NCI-H446 treated with DMSO at 0.1 percent for 48 hours (cell line): ENCODE measurements at places on chromosomes 12 and 14.

DNA sequence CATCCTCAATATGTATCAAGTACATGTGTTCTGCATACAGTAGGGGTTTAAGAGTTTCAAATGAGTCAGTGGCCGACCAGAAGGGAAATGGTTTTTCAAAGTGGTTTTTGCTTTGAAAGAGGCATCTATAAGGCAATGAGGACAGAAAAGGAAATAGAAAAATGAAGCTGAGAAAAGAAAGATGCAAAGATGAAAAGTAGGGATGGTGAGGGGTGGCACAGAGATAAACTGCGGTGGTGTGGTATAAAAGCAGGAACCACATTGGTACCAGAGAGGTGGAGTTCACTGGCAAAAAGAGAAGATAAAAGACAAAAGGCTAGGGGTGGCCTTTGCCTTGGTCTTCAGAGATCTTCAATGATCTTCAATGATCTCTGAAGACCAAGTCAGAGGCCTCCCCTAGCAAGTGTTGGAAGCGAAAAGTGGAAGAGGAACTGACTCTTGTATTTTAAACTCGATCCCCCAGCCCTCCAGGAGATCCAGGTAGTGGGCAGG, 144.0 kb upstream of the KRR1 start:
- DNase-seq, result no peak

- DNase-seq, result no peak
Observed at GRCh38 chr14:92551044-92551841, 37.7 kb downstream of the RIN3 start.

DNA sequence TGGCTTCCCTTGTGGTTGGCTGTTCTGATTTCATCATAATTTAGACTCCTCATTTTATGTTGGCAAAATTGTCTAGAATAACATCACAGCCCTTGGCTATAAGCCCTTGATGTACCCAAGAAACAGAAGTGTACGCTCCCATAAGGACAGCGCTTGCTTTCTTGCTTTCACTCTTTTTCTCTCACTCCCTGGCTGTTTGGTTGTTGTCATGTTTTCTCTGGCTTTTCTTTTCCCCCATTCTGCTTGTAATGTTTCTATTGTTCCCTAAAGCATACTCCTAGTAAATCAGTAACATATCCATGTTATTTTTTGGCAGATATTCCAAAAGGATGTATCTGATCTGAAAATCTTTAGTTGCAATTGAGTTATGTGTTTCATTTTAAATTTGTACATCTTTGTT, 530.5 kb downstream of the NOVA1 start:
- DNase-seq, result no peak

DNA sequence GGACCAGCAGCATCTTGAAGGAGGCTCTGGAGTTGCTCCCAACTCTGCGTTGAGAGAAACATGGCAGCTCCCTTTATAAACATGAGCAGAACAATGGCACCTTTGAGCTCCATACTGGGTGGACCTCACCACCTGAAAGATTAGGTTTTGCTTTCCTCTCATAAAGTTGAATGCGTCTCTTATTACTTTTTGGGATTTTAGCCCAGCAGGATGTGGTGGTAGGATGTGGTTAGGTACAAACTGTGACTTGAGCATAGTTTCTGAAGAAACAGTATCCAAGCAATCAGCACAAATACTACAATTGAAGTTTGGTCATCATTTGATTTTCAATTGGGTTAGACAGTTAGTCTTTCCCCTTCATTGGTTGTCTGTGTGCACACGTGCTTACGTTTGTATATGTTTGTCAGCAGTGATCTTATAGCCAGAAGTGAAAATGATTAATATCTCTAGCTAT, at the start of gene PRR4:
TSS of gene PRR4 (minus strand) at position 51 of the 454 bp plus-strand sequence. CDS start at position 13, 38 bp downstream.
- no peak for DNase-seq

GRCh38 chr12:15982071-15982470, 70.9 kb downstream of the DERA start:
- no peak for DNase-seq

DNA sequence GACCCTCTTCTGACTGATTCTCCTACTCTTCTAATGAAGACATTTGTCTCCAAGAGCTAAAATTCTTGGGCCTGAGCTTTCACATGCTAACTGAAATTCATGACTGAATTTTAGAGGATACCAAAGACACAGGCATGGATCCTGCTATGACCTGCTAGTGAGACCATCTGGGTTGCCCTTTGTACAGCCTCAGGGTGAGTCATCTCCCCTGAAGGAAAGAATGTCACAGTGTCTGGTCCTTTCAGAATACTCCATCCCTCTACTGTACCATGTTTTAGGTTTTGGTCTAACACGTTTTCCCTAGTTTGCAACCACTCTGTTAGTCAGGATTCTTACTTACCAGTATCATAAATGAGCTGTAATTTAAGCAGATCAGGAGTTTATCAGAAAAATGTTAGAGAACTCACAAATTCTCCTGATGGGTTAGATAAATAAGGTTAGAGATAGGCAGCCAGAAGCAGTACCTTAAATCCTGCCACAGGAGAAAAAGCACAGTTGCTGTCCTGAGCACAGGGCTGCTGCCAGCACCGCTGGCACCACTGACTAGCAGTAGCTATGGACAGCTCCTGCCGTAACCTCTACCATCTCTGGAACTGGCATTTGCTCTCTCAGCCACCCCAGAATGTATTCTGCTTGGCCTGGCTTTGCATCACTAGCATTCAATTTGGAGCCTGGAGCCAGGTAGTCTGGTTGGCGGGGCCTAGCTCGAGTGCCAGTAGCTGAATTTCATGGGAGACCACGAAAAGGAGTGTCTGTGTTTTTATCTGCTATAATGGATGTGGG, 127.6 kb downstream of the ANO6 start:
- DNase-seq, result no peak

DNA sequence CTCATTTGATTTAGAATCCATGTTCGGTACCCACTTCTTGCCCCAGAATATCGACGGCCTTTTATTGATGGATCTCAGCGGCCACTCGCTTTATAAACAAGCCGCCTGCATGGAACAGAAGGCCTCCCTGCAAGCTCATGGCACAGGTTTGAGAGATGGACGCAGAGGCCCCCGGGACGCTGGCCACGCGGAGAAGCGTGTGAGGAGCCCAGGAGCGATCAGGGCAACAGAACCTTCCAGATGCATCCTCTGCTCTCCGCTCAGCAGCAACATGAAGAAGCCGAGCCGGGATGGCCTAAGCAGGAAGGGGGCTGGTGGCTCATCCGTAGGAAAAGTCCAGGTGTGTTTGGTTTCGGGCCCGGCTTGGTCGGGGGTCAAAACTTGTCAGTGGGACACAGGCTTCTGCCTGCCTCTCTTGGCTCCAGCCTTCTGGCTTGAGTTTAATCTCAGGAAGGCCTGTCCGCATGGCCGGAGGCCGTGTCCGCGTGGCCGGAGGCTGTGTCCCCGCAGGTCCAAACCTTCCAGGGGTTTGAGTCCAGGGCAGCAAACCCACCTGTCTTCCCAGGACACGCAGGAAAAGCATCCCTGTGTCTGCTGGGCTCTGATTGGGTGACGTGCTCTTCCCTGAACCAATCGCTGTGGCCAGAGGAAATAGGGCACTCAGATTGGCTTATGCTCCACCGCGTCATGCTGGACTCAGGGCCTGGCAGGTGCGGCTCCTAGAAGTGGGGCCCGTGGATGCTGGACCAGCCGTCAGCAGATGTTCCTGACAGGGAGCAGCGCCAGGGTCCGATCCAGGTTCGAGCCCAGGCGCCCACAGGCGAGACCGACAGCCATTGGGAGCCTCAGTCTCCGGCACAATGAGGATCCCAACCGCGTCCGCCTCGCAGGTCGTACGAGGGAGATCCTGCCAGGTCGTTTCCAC, 65.0 kb downstream of the GALNT9 start:
- DNase-seq, result no peak

GRCh38 chr12:41485203-41485602, 297.1 kb downstream of the PDZRN4 start:
- DNase-seq, result no peak

GRCh38 chr14:80629606-80630005, 311.9 kb downstream of the CEP128 start:
- DNase-seq, result no peak

DNA sequence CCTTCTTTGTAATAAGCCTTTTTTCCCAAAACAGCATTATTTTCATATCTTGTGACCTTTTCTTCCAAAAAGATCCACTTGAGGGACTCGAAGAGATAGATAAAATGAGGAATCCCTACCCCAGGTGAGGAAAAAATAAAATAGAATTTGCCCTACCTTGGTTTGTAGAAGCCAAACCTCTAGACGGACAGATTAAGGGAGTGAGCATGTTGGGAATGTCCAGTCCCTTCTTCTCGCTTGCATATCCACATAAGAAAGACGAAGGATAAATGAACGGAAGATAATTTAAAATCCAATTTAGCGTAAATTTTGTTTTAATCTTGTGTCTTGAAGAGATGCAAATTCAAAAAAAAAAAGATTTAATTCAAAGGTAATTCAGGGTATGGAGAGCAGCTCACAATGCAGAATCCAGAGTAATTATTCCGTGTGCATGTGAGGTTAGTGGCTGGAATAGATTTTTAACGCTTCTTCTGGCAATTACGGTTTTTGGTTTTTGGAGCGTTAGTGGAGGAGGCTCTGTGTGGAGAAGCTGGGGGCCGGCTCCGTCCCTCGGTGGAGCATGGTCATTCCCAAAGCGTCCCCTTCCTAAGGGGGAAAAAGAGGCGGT, 1.5 kb downstream of the GRIN2B start:
- DNase-seq, result no peak

DNA sequence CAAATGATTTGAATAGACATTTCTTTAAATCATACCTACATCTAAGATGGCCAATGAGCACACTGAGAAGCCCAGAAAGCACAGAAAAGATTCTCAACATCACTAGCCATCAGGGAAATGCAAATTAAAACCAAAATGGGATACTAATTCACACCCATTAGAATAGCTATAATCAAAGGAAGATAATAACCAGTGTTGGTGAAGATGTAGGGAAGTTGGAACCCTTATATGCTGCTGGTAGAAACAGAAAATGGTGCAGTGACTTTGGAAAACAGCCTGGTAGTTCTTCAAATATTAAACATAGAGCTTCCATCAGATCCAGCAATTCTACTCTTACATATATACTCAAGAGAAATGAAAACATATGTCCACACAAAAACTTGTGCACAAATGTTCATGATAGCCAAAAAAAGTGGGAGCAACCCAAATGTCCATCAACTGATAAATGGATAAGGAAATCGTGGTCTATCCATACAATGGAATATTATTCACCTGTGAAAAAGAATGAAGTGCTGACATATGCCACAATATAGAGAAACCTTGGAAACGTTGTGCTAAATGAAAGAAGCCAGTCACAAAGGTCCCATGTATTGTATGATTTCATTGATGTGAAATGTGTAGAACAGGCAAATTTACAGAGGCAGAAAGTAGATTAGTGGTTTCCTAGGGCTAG, 24.4 kb downstream of the SYNE3 start:
- DNase-seq, result no peak

- no peak for DNase-seq
Observed at GRCh38 chr14:76713121-76713520, 48.1 kb upstream of the VASH1 start.

DNA sequence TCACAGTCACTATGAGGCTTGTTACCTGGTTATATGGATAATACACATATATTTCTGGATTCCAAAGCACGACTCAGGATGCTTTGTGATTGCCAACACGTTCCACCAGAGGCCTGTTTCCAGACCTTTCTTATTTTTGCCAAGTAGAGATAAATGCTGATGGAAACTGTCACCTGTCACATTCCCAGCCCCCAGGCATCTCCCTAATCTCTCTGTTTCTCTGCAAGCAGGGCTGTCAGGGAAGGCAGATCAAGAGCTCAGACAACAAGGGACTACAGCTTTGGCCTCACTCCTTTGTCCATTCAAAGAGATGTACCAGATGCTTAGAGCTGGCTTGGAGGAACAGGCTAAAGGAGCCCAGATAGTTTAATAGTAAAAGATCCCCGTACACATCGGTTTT, 21.8 kb upstream of the DDHD1 start:
- no peak for DNase-seq

DNA sequence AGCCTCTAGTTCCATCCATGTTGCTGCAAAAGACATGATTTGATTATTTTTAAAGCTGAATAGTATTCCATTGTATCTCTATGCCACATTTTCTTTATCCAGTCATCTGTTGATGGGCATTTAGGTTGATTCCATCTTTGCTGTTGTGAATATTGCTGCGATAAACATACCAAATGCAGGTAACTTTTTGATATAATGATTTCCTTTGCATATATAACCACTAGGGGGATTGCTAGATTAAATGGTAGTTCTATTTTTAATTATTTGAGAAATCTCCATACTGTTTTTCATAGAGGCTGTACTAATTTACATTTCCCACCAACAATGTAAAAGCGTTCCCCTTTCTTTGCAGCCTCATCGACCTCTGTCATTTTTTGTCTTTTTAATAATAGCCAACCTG, 342.5 kb downstream of the MDGA2 start:
- no peak for DNase-seq

DNA sequence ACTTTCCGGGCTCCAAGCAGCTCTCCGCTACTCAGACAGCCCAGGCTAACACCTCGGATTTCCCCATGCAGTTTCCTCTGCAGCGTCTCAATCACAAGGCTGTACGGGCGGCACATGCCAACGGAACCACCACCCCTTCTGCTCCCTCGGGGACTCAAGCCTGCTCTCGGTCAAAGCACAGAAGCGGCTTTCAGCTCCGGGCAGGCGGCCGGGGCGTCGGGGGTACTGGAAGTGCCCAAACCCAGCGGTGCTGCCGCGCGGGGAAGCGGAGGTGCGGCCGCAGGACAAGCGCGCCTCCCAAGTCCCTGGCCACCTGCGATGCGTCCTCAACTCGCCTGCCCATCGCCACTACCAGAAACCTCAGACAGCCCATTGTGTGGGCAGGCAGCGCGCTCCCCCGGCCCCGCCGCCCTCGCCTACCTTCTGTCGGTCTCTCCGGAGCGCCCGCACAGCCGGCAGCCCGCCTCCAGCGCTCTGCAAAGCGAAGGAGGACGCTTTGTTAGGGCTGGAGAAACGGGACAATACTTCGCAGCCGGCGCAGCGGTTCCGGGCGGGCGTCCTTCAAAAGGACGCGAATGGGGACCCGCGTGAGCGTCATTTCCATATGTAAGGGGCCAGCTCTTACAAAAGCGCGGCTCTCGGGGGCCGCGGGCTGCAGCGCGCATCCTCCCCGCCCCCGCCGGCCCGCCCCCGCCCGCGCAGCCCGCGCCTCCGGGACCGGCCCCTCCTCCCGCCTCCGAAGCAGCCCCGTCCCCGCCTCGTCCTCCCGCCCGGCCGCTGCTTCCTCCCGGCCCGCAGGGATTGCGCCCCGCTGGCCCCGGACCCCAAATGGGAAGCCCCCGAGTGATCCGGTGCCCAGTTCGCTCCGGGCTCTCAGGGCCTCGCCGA, 674 bp downstream of the NIN start:
- no peak for DNase-seq

DNA sequence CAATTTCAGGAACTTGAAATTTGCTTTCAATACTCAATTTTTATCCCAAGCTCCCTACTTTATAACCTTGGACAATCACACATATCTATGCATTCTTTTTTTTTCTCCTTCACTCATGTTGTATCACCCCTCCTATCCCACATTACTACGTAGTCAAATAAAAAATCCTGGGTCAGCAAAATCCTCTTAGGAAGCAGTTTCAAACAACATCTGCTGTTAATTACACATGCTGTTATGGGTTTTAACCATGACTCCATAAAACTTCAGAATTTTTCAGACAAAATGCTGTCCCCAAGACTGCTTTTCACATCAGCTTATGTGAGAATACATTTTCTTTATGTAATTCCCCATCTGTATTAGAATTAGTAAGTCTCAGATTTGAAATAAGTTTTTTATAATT, 61.7 kb downstream of the LRFN5 start:
- DNase-seq, result peak; percentile 82

GRCh38 chr12:128853600-128854197, 421 bp downstream of the GLT1D1 start:
- no peak for DNase-seq
